ENCODE measurements at places on chromosomes 16 and 17.
A peak's percentile ranks its signal among the peaks of the same experiment; 100 is the strongest.

GRCh38 chr17:37698132-37698910 is 46.5 kb downstream of the HNF1B start:
- no peak for DNase-seq

DNA sequence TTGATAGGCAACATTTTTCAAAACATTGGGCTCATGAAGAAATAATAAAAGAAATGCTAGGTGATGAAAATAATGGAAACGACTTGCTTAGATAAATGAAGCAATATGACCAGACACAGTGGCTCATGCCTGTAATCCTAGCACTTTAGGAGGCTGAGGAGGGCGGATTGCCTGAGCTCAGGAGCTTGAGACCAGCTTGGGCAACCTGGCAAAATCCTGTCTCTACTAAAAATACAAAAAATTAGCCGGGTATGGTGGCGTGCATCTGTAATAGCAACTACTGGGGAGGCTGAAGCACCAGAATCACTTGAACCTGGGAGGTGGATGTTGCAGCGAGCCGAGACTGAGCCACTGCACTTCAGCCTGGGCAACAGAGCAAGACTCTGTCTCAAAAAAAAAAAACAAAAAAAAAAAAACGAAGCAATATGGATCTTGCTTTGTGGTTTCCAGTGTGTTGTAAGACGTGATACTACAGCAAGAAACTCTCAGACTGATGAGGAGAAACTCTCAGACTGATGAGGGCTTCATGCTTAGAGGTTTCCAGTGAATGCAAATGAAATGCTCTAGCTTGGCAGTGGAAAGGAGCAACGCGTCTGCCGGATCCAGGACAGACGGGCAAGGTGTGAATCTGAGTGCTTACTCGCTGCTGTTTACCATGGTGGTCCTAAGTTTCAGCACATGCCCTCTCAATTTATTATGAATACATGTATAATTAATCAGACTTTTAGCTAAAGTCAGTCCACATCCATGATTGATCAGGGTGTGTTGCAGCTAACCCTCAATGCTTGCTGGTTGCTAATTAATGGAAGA is 11.5 kb upstream of the IGF2BP1 start:
- no peak for DNase-seq

DNA sequence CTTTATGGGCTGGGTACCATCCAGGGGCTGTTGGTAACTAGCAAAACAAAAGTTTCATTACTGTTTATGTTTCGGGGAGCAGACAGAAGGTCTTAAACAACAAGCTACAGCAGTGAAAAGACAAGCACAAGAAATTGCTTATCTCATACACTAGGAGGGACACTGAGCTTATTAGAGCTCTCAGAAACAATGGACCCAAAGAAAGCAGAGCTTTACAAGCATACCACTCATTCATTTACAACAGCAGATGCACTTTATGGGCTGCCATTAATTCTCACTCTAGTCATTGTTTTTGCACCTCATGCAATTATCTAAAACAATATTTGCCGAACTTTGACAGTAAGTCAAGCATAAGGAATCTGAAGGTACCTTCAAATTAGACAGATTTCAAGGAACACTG is 10.0 kb downstream of the KRT16 start:
- no peak for DNase-seq

DNA sequence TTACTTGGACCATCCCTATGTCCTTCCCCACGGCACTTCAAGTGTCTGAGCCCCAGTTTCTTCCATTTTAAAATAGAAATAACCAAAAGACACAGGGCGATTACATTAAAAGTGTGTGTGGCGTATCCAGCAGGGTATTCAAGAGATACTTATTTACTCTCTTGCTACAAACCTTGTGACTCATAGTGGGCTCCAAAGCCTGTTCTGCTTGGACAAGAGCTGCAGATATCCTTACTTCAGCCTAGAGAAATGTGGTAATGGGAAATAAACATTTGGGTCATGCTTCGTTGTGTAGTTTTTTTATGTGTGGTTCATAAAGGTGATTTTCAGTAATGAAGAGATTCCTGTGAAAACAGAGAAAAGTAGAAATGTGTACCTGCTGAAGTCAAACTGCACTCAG is 288.9 kb upstream of the CDH11 start:
- DNase-seq = no peak

- DNase-seq = peak; percentile 20
These were observed 323.1 kb downstream of the FOXL1 start for GRCh38 chr16:86901483-86901882.

DNA sequence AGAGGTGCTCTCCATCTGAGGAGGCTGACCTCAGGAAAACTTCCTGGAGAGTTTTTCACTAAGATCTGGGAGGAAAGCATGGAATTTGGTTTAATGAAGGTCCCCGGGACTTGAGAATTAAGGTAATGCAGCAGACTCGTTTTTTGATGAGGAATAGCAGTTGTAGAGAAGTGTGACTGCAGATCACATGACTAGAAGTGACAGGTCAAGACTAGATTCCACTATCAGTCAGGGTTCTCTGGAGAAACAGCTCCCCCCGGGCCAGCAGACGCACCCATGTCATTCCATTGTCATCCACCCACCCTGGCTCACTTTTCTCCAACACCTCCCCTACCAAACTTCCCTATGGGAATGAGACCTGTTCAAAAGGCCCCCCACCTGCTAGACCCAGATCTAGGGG is 1.9 kb upstream of the DHRS13 start:
- peak; percentile 42 for DNase-seq

GRCh38 chr17:37671824-37672547 is 28.7 kb upstream of the DDX52 start:
- no peak for DNase-seq

DNA sequence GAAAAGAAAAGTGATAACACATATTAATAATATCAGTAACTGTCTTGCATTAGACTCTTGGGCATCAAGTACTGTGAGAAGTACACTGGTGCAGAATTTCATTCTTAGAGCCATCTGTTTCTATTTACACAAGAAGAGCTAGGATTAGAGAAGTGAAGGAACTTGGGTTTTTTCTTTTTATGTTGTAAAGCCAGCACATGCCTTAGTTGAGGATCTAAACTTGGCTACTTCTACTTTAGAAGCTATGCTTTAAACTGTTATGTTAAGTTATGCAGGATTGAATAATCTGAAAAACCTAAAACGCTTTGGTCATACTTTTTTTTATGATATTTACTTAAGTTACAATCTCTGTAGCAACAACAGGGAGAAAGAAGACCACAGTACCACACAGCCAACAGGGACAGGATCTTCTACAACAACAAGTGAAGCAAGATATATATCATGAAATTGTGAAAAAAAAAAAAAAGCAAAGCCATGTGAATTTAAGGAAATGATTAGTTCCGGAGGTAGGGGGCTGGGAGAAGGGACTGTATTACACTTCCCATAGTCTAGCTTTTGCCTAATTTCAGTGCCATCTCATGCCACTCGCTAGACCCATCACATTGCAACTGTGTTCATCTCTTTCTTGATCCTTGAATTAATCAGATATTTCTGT is 305.1 kb upstream of the GOT2 start:
- DNase-seq = no peak

- no peak for DNase-seq
These were observed 49.4 kb downstream of the XPO6 start for GRCh38 chr16:28162326-28162877.
